ENCODE measurements at places on chromosomes 2 and 18.

GRCh38 chr18:73785300-73785699 is 362.3 kb downstream of the FBXO15 start:
- DNase-seq, result no peak

- no peak for DNase-seq
Measured at GRCh38 chr2:112877423-112877822, 33.5 kb upstream of the IL37 start.

- peak; percentile 30 for DNase-seq
Measured at GRCh38 chr2:39121523-39122063, 742 bp upstream of the SOS1 start.

DNA sequence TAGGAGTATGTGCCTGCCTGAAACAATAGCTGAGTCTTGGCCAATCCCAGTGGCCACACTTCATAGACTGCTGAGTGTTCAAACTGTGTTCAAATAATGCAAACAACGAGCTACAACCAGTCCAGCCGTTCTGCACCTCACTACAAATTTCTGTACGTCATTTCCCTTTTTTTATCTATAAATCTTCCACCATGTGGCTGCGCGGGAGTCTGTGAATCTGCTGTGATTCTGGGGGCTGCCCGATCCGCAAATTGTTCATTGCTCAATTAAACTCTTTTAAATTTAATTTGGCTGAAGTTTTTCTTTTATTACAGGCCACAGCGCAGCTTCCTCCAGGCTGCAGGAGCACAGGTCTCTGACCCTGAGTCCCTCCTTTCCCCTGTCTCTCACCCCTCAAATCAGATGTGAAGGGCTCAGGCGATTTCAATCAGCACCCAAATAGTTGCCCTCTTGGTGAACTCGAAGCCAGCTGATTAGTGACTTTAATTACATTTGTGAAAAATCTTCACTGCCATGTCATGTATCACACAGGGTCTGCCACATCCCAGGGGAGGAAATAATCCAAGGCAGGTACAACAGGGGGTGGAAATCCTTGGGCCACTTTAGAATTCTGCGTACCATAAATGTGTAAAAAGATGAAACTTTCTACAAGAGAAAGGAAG is 145.6 kb downstream of the NDUFA10 start:
- DNase-seq, result no peak

DNA sequence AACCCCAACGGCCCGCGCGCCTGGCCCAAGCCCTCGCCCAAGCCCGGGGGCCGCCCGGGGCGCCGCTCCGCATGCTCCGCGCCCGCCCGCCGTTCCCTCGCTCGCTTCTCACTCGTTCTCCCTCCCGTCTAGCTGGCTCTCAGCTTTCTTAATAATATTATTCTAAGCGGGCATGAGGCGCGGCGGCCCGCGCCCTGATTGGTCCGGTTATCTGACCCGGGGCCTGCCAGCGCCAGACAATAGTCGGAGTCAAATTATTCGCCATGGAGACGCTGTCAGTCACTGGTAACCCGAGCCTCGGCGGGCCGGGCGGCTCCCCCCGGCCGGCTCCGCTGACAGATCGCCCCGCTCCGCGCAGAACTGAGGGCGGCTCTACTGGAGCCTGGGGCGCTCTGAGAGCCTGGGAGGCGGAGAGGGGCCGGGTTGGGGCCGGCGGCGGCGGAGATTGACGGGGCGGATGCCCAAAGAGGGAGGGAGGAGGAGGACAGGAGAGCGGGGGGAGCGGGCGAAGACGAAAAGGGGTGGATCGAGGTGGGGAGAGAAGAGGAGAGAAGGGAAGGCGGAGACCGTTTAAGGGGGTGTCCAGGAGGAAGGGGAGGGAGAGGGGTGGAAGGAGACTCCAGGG is at the start of gene SIX2:
SIX2 (minus strand) TSS at position 150 of the 625 bp plus-strand sequence. CDS start 342 bp downstream, outside the sequence.
- peak; percentile 94 for DNase-seq

DNA sequence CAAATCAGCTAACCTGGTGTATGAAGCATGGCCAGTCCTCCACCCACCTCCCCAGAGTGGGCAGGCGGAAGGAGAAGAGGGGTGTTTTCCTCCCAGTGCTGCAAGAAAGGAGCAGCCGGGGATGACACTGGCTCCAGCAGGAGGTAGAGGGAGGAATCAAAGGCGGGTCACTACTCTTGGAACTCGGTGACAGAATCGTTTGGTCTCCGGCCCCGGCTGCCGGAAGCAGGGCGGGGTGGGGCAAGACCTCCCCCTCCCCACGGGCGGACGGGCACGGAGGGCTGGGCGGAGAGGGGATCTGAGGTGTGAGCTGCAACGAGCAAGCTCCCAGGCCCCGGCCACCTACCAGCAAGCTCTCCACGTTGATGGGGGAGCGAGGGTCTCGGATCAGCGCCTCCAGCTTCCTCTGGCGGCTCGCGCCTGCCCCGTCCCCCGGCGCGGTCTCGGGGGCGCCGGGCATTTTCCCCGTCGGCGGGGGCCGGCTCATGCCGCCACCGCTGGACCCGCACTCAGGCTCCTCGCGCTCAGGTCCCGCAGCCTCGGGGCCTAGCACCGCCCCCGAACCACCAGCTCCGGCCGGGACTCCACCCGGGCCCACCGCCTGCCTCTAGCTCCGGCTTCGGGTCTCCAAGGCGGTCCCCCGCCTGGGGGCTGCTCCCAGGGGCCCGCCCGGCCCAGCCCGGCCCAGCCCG is 640 bp downstream of the ROCK2 start:
- DNase-seq, result no peak

GRCh38 chr2:208781166-208781565 is 374.6 kb downstream of the PTH2R start:
- DNase-seq, result no peak

- no peak for DNase-seq
Measured at GRCh38 chr18:14945286-14945685, 197.3 kb downstream of the ANKRD30B start.

DNA sequence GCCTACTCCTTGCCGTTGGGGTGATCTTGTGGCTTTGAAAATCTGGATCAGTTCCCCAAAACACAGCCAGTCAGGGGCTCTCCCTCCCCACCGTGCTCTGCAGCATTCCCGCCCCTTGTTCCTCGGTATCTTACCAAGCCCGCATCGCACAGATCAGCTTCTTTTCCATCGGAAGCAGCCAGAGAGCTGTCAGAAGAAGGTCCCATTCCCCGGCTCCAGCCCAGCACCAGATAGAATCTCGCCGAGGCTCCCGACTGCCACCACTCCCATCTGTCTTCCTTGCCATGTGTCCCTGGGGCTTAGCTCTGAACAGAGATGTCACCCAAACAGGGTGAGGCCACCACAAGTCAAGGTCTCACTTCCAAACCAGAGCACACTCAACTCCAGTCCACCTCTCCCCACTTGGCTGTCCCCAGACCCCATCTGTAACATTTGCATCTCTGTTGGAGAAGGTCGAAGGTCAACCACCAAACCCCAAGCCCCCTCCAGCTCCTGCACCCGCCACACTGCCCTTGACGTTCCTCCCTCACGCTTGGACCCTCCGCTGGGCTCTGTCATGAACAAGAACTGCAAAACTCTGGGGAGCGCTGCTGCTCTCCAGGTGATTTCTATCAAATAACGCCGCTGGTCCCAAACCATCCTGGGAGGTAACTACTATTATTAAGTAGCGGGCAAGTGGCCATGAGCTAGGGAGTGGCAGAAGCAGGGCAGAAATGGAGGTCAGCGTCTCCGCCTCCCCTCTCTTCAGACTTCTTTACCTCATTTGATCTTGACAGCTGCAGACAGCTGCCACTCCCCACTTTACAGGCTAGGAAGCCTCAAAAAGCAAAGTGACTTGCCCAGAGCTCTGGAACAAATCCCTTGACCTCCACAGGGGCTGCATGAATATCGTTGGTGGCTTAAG is 70.0 kb upstream of the TAF1B start:
- no peak for DNase-seq

- no peak for DNase-seq
Measured at GRCh38 chr2:152415796-152416195, 80.8 kb downstream of the FMNL2 start.

DNA sequence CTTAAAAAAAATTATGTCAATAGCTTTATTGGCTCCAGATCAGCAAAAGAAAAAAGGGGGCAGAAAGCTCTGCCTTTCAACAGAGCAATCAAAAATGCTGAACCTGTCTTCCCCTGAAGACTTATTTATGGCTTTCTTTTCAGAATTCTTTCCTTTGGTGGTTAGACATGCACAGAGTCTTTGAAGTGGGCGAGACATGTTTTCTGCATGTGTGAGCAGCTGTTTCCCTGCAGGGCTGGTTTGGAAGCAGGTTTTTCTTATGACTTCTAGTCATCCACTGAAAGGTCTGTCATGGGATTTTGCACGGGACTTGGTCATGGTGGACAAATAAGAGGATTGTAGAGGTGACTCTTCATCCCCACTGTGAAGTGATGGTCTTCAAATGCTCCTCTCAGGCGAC is 160.3 kb downstream of the VAPA start:
- no peak for DNase-seq

DNA sequence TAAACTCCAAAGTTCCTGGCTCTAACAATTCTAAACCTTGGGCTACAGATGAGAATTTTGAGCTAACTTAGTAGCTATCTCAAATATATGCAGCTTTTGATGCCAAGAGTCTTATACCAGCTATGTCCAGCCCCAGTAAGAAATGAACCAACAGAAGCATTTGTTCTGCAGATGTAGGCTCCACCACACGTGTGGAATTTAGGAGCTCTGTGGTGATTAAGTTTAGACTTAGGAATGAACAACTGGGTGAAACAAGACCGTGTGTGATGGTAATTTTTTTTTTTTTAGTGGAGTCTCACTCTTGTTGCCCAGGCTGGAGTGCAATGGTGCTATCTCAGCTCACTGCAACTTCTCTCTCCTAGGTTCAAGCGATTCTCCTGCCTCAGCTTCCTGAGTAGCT is 179.7 kb downstream of the ANKRD30B start:
- no peak for DNase-seq

DNA sequence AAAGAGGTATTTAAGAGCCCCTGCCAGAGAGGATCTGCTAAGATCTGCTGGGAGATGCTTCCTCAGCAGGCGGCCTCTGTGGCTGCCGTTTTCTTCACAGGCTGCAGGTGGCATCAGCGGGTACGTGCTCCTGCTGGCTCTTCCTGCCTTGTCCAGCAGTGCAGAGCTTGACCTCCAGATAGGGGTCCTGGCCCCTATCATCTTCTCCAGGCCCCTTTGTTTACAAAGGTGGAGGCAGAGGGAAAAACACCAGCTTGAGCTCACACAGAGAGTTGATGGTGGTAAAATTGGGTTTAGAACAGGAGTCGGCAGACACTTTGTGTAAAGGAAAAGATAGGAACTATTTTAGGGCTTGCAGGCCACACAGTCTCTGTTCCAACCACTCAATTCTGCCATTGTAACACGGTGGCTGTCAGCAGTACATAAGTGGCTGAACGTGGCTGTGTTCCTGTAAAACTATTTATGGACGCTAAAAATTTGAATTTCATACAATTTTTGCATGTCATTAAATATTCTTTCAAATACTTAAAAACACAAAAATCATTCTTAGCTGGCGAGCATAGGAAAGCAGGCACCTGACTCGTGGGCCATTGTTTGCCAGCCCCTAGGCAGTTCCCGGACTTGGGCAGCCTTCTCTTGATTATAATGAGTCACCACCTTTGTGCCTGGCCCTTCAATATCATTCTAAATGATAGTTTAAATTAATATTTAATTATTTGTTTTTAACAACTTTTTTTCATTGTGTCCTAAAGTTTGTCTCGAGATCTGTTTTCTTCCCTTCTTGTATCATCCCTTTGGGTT is 98.2 kb upstream of the B3GNT7 start:
- peak; percentile 33 for DNase-seq

GRCh38 chr18:23706971-23707640 is 17.9 kb downstream of the LAMA3 start:
- no peak for DNase-seq

DNA sequence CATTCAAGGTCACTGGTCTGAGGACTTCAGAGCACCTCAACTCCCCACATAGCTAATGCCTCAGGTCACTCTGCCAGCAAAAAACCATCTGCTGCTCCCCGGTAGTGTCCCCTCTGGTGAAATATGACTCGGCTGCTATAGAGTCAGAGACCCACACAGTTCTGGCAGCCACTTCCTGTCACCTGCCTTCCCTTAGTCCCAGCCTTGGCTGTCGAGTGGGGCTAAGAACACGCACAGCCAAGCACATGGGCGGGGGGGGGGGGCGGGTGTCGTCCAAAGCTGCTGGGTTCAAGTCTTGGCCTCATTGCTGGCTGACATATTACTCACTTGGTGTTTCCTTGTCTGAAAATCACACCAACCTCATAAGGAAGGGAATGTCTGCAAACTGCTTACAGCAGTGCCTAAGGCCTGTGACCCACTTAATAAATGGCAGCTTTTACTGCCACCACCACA is 37.5 kb downstream of the POLR1A start:
- DNase-seq, result peak; percentile 43

DNA sequence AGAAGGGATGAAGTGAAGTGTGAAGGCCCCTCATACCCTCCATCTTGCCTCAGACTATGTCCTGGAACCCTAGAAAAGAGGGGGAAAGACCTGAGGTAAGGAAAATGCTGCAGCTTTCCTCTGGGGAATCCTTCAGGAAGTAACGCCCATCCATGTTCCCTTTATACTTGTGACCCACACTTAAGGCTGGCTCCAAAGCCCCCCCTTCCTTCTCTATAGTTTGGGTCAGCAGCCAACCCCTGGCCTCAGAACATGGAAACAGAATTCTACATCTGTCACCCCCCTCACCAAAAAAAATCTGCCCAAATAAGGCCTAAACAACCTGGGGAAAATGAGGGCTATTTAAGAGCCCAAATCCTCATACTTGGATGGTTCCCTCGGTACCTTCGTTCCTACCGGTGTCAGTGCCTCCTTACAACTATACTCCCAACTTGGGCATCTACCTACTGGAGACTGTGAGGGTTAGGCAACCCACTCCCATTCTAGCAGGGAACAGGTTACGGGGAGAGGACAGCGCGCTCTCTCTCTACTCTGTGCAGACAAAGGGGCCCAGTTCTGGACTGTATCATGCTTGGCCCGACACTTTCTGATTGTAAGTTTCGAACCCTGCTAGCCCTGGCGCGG is 689 bp downstream of the OST4 start:
- DNase-seq, result no peak

DNA sequence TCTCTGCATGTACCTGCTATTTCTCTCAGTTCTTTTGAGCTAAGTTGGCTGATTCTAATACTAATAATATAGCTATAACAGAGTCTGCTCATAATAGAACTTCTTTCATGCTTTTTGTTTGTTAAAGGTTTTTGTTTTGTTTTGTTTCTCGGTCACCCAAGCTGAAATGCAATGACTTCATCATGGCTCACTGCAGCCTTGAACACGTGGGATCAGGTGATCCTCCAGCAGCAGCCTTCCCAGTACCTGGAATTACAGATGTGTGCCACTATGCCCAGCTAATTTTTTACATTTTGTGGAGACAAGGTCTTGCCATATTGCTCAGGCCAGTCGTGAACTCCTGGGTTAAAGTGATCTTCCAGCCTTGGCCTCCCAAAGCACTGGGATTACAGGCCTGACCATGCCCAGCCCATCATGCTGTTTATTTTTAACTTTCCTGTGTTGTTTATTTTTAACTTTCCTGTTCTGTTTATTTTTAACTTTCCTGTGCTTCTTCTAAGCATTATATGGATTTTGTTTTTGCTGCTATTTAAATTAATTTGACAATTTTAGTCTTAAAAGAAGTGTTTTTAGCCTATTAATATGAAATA is 763.8 kb upstream of the CDH7 start:
- no peak for DNase-seq

DNA sequence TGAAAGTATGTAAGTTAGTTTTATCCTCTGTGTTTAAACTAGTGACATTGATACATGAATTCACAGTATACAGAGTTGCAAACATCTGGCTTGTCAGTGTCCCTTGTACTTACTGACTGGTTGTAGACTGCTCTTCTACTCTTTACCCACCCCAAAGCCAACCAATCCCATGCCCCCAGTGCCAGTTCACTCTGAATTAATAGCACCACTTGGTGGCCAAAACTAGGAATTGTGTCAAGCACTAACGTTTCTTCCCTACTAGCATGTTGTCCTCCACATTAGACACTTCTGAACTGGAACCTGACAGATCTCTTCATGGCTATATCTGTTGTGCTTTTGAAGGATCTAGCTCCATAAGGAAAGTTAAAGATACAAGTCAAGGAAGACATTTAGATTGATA is 27.2 kb upstream of the OTX1 start:
- no peak for DNase-seq

All from NCI-H510A (cell line).